Stimulated activated CD8-positive, alpha-beta memory T cell treated with anti-CD3 and anti-CD28 coated beads, Interleukin-12 subunit alpha, Interleukin-12 subunit beta, amount 100 ng/mL, for 4 hours (primary cell): ENCODE measurements at places on chromosomes 4 and X.

GRCh38 chr4:39259571-39260330, 77.4 kb downstream of the WDR19 start:
- DNase-seq: no peak

DNA sequence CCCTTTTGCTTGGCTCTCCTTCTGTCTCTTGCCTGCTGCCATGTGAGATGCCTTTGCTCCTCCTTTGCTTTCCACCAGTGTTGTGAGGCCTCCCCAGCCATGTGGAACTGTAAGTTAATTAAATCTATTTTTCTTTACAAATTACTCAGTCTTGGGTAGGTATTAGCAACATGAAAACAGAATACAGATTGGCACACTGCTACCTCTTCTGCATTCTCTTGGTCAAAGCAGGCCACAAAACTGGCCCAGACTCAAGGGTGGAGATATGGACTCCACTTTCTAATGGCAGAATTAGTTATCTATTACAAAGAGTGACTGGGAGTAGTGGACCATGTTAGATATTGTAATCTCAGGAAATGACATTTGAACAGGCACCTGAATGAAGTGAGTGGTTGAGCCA, 21.5 kb upstream of the CCDC149 start:
- DNase-seq: no peak

- DNase-seq: no peak
Measured at GRCh38 chr4:138576684-138577083, 334.5 kb upstream of the SLC7A11 start.

DNA sequence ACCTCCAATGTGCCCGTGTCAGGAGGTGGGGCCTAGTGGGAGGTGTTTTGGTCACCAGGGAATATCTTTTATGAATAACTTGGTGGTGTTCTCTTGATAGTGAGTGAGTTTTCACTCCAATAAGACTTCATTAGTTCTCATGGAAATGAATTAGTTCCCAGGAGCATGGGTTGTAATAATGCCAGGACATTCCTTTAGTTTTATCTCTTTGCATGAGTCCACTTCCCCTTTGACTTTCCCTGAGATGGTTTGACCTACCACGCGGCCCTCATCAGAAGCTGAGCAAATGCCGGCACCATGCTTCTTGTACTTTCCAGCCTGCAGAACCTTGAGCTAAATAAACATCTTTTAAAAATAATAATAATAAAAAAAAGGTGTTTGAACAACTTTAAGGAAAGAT, 112.9 kb upstream of the ACSL4 start:
- no peak for DNase-seq

GRCh38 chrX:81586096-81586495, 384.2 kb downstream of the SH3BGRL start:
- no peak for DNase-seq

- DNase-seq: no peak
Measured at GRCh38 chr4:83208371-83209365, 75.9 kb downstream of the COQ2 start.

DNA sequence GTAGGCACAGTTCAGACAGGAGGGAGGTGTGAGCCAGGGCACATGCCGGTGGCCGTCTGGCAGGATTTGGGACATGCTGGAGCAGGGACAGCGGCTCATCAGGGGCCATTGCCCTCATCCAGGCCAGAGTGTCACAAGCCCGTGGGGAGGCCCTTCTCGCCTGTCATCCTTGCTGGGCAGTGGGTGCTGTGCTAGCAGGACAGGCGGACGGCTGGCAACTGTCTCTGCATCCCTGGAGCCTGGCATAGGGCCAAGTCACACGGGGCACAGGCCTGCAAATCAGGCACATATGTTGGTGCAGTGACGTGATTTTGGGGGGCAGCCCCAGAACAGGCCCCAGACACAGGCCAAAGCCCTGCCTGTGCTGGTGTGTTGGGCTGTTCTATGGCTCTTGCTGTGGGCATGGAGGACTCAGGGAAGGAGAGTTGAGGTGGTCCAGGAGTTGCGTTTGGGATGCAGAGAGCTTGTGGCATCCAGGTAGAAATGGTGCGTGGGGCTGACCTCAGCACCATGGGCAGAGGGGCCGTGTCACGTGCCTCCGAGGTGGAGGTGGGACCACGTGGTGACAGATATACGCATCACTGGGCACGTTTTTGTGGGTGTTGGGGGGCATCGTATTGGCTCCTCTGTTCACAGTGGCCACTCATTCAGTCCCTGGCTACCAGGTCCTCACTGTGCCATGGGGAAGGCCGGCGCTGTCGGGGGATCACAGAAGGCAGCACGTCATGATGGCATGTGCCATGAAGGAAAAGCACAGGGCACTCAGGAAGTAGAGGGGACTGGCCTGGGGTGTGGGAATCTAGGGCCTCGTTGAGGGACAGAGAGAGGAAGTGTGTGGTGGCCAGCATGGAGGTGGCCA, 14.6 kb upstream of the MSANTD1 start:
- DNase-seq: no peak

DNA sequence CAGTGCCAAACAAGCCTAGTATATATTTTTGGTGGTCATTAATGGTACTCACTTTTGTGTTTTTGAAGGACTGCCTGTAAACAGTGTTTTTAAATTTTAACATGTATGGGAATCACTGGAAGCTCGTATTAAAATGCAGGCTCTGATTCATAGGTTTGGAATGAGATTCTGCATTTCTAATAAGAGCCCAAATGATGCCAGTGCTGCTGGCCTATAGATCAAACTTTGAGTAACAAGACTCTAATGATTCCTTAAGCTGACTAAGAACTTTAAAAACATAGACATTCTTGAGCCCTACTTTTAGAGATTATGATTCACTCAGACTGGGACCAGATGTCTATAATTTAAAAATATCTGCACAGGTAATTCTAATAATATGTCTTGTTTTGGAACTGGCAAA, 823.2 kb upstream of the LCORL start:
- no peak for DNase-seq

- DNase-seq: no peak
Measured at GRCh38 chr4:86274642-86275041, 85.2 kb downstream of the MAPK10 start.

- peak; percentile 41 for DNase-seq
Measured at GRCh38 chrX:11759461-11760311, 1.6 kb downstream of the MSL3 start.

DNA sequence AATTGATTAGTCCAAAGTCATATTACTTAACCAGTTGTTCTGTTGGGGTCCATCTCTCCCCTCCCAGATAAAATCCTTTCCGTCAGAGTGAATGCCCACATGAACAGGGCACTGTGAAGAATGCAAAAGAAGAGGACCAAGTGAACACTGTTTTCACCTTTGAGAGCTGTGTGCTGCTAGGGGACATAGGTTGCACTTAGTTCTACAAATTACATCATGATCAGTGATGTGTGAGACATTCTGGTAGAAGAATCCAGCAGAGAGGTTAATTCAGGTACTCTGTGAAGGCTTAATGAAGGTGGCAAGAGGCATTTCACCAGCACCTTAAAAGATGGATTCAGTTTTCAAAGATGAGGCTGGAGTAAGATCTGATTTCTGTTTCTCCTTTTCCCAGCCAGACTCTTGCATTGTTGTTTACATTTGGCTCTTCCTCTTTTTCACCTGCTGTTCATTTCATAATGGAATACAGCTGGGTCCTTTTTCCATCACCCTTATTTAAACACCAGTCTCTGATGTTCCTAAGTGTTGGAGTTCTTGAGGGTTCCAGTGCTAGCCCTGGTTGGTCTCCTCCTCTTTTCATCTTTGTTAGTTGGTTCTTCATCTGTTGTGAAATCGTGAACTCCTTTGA, 10.9 kb downstream of the GAB1 start:
- no peak for DNase-seq

DNA sequence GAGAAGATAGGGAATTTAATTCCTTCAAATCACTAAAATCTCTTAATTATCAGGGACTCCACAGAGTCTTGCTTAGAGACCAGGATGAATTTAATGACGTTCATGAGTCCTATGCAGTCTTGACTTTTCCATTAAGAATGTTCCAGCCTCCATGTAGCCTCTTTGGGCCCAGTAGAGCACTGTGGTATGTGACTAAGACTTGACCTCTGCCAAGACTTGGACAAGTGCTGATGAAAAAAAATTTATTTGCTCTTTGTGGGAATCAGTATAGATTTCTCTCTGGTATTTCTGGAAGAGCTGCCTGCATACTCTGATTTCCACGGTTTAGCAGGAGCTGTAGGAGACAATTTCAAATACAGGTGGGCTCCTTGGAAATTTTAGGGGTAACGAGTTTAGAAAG, 40.6 kb downstream of the CHRDL1 start:
- no peak for DNase-seq

DNA sequence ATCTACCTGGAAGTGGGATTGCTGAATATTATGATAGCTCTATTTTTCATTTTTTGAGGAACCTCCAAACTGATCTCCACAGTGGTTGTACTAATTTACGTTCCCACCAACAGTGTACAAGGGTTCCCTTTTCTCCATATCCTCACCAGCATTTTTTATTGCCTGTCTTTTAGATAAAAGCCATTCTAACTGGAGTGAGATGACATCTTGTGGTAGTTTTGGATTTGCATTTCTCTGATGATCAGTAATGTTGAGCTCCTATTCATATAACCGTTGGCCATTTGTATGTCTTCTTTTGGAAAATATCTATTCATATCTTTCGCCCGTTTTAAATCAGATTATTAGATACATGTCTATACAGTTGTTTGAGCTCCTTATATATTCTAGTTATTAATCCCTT, 101.8 kb downstream of the RASGEF1B start:
- DNase-seq: no peak

DNA sequence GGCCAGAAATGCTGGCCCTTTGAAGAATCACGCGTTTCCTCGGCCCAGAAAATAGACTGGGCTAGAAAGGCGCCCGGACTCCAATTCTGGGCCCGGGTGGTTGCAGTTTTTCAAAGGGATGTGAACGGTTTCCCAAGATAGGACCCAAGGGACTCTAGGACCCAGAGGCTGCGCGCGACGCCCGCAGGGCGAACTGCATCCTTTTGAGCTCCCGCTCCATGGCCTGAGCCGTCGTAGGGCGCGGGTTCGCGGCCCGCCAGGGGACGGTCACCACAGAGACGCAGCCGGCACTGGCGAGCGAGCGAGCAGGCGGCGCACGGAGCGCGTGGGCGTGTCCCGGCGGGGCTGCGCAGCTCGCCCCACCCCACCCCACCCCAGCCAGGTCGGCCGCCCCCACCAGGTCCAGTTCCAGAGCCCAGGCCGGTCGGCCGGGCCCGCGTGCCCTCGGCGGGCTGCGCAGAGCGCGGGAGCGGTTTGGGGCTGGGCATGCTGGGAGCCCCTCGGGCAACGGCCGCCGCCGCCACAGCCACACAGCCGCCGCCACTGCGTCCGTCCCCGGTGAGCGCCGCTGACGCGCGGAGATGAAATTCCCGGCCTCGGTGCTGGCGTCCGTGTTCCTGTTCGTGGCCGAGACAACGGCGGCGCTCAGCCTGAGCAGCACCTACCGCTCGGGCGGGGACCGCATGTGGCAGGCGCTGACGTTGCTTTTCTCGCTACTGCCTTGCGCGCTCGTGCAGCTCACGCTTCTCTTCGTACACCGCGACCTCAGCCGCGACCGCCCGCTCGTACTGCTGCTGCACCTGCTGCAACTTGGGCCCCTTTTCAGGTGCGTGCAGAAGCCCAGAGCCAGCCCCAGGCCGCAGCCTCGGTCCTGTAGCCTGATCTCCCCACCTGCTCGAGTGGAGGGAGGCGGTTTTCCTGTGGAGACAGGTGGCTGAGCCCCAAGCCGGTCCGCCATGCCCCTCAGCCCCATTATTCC, at the start of gene XK:
XK (plus strand) TSS at position 411 of the 979 bp plus-strand sequence; CDS start at position 582, 171 bp downstream.
- no peak for DNase-seq

GRCh38 chrX:69101683-69102251, 63.5 kb downstream of the PJA1 start:
- DNase-seq: no peak

DNA sequence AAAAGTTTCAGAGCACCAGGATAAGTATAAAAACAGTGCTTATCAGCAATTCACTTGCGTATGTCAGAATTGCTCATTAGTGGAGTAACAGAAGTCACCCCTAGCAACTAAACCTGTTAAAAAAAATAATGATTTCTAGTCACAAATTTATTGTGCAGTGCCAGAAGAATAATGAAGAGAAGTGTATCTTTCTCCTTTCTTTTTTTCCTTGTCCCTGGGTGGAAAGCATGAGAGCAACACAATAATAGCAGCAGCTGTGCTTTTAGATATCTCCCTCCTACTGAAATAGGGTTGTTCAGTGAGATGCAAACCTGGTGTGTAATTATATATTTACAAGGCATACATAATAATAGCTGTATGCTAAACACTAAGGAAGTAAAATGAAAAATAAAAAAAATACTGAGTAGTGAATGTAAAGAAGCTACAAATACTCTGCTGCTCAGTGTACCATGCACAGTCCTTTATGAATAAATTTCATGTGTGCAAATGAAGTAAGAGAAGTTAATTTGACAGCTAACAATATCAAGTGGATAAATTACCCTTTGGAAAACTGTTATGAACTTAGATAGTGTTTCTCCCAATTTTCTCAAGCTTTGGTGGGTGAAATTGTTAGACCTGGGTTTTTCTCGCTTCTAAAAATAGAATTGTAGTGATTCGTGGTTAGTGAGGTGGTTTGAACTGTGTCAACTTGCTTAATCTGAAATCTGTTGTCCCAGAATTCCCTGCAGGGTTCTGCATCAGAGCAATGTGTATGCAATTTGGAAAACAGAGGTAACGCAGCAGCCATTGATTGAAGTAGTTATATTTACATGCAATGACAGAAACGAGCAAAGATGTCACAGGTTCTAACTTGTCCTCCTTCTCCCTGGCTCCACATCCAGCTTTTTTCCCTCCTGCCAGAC, 125.7 kb upstream of the NDST3 start:
- no peak for DNase-seq

- DNase-seq: no peak
Measured at GRCh38 chr4:136800248-136800647, 732.0 kb downstream of the PCDH18 start.
